Keratinocyte (primary cell): ENCODE measurements at places on chromosomes 6 and 20.

DNA sequence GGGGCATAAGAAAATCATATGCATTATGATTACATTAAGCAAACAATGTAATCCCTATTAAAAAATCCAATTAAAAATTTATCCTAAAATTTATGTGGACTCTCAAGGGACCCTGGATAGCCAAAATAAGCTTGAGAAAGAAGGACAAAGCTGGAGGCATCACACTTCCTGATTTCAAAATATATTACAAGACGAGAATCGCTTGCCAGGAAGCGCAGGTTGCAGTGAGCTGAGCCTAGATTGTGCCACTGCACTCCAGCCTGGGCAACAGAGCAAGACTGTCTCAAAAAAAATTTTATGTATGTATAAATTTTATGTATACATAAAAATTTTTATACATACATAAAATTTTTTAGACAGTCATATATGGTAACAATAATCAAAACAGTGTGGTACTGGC is 48.5 kb upstream of the GCNT2 start:
- DNase-seq: no peak

GRCh38 chr6:125346201-125346925 is 44.6 kb upstream of the HDDC2 start:
- no peak for DNase-seq

- no peak for DNase-seq
Measured at GRCh38 chr20:32609111-32609773, 24.1 kb upstream of the NOL4L start.

- no peak for DNase-seq
Measured at GRCh38 chr20:24720957-24721356, 228.1 kb upstream of the CST7 start.

DNA sequence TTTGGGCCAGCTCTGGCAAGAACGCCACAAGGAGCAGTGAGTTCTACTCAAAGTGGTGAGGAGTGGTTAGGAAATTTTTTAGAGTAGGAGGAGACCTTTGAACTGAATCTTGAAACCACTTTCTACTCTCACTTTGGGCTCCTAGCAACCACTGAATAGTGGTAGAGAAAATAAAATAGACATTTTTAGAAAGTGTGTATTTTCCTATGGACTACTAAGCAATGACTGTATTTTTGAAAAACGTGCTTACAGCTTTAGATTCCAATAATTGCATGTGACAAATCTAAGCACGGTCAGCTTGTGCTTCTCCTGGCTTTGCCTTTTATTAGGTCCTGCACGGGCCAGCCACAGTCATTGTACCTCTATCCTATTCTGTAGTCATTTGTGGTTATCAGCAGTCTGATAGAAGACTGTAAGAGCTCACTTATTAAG is 8.7 kb upstream of the IFNGR1 start:
- DNase-seq: no peak

DNA sequence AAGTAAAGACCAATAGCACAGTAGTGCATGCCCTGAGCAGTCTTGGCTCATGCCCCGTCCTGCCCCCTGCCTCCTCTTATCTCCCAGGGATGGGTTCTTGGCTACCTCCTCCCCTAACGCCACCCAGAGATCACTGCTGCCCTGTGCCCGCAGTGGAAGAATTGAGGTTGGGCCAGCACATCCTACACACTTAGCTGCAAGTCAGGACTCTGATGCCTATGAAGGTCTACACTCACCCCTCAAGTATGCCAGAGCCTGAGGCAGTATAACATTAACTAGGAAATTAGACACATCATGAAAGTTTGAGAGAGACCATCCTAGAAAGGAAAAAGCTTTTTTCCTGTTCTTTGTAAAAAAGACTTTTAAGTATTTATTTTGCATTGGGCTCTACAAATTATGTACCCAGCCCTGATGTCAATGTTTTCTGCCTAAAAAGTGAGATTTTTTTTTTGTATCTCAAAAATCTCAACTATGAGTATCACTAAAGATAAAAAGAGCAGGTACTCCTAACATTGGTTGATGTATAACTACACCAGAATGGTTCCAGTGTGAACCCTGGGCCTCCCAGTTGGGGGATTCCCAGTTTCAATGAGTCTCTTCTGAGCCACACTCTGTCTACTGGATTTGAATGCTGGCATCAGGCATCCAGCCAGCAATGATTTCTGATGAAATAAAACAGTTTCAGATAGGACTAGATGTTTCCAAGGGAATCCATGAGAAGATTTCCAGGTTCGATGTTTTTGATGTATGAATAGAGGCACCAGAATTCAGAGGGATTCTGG is 115.4 kb downstream of the ISM1 start:
- DNase-seq: peak; percentile 82

DNA sequence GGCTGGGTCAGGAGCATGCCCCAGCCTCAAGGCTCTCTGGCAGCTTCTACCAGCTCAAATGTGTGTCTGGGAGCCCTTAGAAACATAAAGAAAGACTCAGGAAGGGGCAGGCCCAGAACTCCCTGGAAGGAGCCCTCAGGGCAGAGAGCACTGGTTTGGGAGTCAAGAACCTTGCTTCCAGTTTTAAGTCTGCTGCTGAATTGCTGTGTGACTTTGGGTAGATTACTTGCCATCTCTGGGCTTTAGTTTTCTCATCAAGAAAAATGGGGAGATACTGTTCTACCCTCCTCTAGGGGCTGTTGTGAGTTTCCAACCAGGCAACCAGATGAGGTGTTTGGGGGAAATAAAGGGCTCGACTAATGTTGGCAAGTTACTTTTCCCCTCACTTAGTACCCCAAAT is 8.8 kb downstream of the GDAP1L1 start:
- no peak for DNase-seq

DNA sequence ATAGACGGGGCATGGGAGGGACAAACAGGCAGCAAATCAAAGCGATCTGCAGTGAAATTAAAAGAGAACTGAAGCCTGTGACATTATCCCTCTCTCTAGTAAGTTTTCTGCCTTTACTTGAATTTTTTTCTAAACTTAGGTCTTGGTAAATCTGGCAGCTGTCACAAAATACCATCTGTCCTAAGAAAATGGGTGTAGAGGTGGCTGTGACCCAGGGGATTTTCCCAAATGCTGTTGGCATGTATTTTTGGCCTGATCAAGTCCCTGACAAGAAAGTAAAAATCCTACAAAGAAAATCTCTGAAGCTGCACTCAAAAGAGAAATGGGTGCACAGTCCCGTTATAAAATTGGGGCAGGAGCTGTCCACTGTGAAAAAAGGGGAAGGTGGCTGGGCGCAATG is 30.2 kb upstream of the F13A1 start:
- no peak for DNase-seq

DNA sequence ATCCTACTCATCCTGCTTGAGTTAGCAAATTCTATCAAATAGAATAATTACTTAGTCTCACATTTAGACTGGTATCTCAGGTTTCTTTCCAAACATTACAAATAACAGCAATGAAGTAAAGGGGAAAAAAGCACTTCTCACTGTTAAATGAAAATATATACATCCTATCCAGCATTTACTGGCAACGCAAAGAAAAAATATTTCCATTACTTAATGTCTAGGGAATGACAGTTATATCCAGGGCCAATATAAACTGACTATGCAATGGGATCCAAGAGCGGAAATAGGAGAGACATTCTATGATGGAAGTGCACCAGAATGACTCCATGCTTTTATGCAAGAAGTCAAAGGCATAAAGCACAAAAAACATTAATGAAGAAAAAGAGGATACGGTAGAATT is 60.3 kb downstream of the ME1 start:
- DNase-seq: no peak
